ENCODE measurements at places on chromosomes 11 and 22.

DNA sequence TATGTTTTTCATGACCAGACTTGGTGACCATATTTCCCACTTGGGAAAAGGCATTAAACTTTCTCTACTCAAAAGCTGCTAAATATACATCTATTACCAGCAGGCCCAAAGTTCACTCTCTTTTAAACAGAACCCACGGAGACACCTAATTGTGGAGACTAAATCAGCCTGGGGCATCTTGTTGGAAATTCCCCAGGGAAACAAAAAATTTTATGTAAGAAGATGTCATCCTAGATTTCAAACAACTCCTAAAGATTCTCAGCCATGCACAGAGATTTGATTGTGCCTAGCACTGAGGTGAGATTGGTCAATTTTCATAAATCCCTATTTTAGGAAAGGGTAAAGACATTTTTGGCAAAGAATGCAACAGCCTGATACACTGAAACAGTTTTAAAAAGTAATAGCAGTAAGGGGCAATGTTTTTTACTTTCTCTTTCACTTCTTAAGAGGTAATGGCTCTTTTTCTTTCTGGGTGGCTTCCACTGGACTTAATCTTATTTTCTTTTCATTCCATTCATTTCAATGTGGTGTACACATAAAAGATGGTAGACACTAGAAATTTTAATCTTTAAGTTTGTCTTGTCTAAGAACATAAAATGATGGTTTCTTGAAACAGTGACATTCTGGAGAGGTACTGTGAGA, 9.6 kb downstream of the OR52N2 start:
- no peak for DNase-seq

- DNase-seq: no peak
Observed at GRCh38 chr11:18617688-18618341, 16.3 kb downstream of the SPTY2D1 start.

- no peak for DNase-seq
Observed at GRCh38 chr11:12478743-12479142, 101.4 kb downstream of the PARVA start.

DNA sequence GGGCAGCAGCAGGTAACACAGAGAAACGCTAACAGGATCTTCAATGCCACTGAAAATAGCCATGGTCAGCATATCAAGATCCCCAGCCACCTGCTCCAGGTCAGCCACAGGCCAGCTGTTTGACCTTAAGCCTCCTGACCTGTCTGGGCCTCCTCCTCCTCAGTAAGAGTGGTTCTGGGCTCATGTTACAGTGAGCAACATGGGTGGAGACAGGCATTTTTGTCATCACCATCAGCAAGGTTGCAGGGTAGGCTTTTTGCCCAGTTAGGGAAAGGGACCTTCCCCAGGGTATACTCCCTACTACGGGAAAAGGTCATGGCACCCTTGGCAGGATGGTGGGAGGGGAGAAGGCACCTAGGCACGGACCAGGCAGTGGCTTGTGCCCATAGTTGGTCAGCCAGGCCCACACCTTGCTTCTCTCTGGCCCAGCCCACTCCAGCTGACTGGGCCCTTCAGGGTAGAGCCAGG, 131.8 kb upstream of the PARVA start:
- DNase-seq: no peak

DNA sequence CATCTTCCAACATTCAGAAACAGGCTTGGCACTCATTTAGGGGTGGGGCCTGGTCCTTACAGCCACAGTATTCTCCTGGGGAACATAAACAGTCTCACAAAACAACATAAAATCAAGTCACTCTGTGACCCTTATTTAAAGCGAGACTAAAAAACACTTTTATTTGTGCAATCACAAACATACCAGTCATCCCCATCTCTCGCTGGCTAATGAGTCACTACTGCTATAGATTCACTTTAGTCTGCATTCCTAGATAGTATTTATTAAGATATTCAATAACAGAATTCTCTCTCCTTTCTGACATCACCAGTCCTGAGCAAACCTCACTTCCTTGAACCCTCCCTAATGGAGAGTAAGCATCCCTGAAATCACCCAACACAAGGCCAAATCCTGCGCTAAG, 68.0 kb downstream of the ZBTB44 start:
- DNase-seq: no peak

DNA sequence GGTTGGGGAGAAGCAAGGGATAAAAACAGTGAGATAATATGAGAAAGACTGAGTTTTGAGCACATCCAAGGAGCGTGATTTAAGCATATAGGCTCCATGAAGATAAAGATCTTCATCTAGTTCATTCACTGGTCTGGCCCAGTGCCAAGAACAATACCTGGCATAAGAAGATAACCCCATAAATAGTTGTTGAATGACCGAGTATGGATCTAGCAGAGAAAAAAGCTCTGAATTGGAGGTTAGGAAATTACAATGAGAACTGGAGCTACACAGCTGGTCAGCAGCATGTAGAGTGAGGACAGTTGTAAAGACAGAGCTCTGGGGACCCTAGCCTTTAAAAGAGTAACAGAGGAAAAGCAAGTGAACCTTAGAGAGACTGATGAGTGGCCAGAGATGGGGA, 33.0 kb upstream of the PAK1 start:
- no peak for DNase-seq
